ENCODE measurements at places on chromosomes 13 and 19. TPM values are rescaled to one million over a fixed set of nuclear protein-coding genes. Genes with fewer than 3 reads are reported as not detected.

GRCh38 chr19:18422530-18423191 is 3.5 kb downstream of the SSBP4 start:
- DNase-seq, result no peak

GRCh38 chr19:46372901-46373490 is 26.1 kb downstream of the PPP5C start:
- DNase-seq, result peak; percentile 86

DNA sequence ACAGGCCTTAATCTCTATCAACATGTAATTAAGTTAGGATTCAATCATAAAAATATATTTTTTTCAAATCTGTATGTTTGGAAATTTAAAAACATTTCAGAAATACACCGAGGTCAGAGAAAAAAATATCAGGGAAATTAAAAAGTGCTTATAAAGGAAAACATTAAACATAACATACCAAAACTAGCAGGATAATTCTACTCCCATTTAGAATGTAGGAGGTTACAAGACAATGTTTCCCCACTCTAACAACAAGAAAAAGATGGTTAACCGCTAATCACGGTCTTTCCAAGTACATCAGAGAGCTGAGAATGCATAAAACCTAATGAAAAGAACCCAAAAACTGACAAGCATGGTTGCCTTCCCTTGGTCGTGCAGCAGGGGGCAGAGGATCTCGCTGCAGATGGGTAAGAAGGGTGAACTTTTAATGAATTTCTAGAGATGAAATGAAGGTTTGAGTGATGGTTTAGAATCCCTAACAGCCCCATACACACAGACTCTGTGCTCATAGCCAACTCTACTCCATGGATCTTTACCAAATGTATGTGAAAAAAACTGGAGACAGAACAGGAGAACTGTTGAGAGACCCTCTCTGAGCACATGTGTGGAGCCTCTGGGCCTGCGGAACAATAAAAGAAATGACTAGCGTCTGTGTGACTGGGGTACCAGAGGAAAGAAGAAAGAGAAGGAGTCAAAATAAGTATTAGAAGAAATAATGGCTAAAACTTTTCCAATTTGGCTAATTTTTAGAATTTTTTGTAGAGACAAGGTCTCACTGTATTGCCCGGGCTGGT is 51.3 kb upstream of the LSM14A start:
- DNase-seq, result peak; percentile 77

GRCh38 chr19:50768277-50768676 is 2.0 kb upstream of the GPR32 start:
- DNase-seq, result no peak

GRCh38 chr13:110838116-110838515 is 76.8 kb downstream of the ANKRD10 start:
- DNase-seq, result no peak

The MISP3 gene
- polyA plus RNA-seq, result 2.1 TPM

DNA sequence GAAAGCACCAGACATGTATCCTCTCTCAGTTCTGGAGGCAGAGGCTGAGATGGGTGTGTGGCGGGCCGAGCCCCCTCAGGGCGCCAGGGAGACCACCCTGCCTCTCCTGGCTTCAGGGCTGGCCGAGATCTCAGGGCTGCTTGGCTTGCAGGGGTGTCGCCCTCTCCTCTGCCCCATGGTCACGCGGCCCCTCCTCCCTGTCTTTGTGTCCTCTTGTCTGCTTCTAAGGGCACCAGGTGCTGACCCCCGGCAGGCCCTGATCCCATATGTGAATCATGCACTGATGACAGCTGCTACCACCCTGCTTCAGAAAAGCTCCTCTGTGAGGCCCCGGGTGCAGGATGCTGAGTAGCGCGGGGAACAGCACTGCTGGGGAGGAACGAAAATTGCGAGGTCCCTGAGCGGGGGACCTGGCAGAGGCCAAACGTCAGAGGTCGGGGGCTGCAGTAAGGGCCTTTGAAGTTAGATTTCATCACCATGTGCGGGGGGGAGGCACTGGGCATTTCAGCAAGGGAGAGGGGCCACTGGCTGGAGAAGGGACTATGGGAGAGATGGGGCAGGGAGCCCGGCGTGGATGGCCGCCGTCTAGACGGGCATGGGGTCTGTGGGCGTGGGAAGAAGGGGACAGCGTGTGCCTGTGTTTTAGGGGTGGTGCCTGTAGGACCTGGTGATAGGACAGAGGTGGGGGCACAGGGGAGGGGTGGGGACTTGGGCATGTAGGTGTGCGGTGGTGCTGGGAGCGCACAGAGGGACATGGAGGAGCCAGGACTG is 125.2 kb downstream of the KDM4B start:
- DNase-seq, result no peak

GRCh38 chr13:30364876-30365275 is 57.4 kb upstream of the UBE2L5 start:
- no peak for DNase-seq

The ELSPBP1 gene
- not detected for polyA plus RNA-seq

Measured in A549 (cell line).